Fibroblast of mammary gland (primary cell): ENCODE measurements at places on chromosomes 5 and 9.

- no peak for DNase-seq
Observed at GRCh38 chr5:73666891-73667290, 40.9 kb downstream of the ARHGEF28 start.

DNA sequence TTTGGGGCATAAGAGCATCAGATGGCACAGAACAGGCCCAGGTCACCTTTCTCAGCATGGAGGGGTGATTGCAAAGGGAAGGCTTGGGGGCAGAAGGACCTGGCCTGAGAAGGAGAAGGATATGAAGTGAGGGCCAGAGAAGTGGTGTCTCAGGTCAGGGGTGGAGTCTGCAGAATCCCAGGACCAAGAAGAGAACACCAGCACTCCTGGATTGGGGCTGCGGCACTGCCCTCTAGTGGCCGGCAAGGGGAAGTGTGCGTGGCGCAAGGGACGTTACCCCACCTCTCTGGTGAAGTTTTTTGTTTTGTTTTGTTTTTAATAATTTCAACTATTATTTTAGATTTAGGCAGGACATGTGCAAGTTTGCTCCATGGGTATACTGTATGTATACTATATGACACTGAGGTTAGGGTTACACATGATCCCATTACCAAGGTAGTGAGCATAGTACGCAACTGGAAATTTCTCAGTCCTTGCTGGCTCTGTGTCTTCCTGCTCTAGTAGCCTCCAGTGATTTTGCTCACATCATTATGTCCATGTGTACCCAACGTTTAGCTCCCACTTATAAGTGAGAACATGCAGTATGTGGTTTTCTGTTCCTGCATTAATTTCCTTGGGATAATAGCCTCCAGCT, 1548.6 kb downstream of the EFNA5 start:
- DNase-seq: peak; percentile 20

- DNase-seq: no peak
Observed at GRCh38 chr9:35980289-35981011, 22.5 kb upstream of the OR2S2 start.

GRCh38 chr9:37146410-37146809, 26.0 kb downstream of the ZCCHC7 start:
- no peak for DNase-seq

GRCh38 chr9:76227156-76227555, 167.1 kb downstream of the RFK start:
- DNase-seq: no peak

DNA sequence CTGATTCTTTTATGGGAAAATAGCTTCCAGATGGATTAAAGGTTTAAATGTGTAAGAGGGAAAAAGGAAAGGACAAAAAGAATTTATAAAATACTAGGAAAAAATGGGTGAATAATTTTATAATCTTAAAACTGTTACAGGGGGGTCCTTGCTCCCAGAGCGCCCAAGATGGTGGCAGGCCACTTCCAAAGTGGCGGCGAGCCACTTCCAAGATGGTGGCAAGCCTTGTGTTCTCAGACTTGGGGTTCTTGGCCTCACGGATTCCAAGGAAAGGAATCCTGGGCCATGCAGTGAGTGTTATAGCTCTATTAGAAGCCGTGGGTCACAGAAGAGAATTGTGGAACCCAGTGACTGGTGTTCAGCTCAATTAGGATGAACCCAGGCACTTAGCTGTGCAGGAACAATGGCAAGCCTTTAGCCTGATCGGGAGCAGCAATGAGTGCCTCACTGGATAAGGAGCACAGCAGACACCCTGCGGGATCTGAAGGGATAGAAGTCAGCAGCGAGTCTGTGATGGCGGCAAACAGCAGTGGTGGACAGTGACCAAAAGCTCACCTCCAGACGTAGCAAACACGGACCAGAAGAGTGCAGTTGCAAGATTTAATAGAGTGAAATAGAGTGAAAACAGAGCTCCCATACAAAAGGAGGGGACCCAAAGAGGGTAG, 83.2 kb upstream of the SNCAIP start:
- DNase-seq: no peak

GRCh38 chr9:132984202-132985070, 5.9 kb downstream of the GFI1B start:
- no peak for DNase-seq

DNA sequence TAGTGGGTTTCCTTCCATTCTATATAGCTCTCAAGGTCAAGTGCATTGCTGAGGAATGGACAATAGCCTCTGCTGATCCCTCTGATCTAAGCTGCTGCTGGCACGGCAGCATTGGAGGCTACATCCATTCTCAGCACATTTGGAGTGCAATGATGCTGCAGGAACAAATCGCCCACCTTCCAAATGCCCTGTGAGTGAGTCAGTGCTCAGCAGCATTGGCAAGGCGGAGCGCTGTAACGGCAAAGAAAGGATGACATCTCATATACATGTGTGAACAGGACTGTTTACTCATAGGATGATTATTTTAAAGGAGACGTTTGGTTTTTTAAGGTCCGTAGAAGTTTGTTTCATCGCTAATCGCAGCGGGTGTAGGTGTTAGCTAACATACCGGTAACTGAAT, 408.7 kb downstream of the ARHGEF28 start:
- DNase-seq: peak; percentile 93
